Stimulated activated CD8-positive, alpha-beta memory T cell treated with anti-CD3 and anti-CD28 coated beads, Interleukin-4, amount 100 ng/mL, for 1 hour (primary cell): ENCODE measurements at places on chromosomes 2 and 18.

DNA sequence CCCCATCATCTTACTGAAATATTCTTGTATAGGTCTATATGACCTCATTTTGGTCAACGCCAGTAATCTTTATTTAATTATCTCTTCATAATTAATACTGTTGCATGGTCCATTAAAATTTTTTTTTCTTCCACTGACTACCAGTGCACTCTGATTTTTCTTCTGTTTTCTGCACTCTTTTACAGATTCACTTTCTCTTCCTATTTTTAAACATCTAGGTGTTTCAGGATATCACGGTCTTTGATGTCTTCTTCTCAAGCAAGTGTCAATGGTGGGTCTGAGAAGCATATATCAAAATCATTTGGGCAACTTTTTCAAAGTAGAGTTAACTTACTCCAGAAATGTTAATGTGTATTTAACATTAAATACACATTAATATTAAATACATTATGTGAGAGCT lies 51.4 kb downstream of the CCDC141 start:
- DNase-seq = no peak

DNA sequence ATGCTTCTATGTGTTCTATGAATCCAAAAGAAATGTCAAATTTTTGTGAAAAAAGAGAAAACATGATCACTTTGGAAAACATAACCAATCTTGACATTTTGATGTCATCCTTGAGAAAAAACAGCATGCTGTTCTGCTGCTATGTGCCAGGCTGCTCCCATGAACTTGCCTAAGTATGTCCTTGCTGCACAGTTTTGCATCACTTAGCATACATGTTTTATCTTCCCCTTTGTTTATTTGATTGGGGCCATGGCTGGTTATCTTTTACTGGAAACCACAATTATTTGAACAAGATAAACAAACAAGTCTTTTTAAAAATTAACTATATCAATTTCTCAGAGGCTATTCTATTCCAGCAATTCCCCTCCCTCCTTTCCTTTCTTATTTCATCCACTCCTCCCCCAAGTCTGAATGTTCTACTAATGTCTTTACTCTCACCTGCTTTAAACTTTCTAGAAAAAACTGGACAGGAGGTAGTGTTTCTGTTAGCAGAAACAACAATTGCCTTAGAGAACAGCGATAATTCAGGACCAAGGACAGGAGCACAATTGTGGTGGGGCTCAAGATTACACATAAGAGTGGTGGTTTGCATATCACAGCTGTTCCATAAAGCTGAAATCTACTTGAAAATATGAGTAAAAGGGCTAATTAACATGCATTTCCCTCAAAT lies 6.7 kb downstream of the AOX1 start:
- no peak for DNase-seq

DNA sequence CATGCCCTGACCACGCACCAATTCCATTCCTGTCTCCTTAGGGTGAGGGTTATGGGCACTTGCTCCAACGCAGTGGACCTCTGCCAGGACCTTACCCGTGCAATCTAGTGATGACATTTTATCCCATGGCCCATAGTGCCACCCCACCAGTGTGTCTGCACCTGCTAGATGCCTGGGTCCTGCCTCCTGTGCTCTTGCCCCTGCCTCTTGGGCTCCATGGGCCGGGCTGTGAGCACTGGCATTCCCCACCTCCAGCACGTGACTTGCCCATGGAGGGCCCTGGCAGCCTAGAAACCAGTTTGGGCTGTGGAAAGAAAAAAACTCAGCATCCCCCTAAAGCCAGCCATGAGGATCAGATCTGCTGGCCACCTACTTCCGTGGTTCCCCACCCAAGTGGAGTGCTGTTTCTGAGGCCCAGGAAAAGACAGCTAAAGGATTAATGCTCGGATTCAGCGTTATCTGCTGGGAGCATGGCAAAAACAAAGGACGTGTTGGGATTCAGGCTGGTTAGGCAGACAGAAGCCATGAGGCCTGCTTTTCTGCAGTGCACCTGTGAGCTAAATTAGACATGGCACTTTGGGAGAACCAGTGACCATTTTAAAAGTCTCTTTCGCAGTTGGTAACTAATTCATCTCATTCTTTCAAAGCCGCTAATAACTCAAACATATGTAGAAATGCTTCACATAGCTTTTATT lies 129.2 kb downstream of the ALPK2 start:
- no peak for DNase-seq

GRCh38 chr18:3219241-3219630 lies 532 bp downstream of the MYOM1 start:
- no peak for DNase-seq

- no peak for DNase-seq
Measured at GRCh38 chr2:167862782-167863181, 384.6 kb downstream of the STK39 start.

DNA sequence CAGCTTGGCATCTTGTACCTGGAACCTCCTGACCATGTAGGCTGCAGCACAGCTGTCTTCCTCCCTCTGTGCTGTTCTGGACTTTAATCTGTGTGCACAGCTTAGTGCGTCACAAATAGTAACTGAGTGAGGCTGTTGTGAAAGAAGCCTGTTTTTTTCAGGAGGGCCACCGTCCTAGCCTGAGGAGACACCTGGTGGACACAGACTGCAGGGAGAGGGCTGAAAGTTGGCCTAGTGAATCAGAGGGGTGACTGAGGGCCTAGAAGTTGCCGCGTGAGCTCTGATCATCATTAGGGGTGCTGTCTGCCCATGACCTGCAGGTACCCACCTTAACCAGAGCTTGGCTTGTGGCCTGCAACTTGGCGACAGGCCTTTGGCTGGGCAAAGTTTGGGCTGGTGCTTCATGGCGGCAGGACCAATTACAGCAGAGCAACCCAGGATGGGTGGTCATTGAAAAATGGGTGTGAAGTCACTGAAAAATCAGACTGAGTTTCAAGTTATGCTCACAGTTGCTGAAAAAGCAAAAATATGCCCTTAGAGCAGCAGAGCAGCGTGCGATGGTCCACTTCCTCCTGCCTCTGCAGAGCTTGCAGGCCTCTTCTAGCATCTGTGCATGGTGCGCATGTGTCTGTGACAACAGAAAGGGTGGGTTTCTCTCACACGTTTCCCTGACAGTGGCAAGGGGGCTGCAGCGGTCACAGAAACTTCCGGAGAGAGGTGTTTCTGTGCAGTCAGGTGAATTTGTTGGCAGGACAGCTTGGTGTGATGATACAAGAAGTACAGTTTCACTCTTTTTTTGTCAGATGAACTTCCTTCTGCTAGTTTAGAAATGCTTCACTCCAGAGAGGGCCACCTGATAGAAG lies 9.6 kb downstream of the GDF7 start:
- no peak for DNase-seq

DNA sequence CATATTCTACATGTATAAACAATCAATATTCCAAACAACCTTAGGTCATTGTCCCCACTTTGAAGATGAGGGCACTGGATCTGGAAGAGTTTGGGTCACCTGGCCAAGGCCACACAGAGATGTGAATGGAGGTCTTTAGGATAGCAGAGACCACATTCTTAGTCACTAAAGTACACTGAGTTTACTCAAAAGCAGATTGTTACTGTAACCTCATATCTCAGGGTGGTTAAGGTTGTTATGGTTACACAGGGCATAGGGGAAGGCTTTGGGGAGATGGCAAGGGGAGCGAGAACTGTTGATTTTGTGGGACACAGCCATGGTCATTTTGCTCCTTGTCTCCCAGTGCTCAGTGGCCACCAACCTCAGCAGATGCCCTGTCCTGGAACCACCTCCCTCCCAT lies 109.4 kb downstream of the GATA6 start:
- no peak for DNase-seq

DNA sequence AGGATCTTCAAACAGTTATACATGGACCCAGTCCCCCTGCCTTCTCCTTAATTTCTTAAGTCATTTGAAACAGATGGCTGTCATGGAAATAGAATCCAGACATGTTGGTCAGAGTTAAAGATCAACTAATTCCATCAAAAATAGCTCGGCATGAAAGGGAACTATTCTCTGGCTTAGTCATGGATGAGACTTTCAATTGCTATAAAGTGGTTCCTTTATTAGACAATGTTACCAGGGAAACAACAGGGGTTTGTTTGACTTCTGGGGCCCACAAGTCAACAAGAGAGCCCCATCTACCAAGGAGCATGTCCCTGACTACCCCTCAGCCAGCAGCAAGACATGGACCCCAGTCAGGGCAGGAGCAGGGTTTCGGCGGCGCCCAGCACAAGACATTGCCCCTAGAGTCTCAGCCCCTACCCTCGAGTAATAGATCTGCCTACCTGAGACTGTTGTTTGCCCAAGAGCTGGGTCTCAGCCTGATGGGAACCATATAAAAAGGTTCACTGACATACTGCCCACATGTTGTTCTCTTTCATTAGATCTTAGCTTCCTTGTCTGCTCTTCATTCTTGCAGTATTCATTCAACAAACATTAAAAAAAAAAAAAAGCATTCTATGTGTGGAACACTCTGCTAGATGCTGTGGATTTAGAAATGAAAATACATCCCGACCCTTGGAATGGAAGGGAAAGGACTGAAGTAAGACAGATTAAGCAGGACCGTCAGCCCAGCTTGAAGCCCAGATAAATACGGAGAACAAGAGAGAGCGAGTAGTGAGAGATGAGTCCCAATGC lies 4.6 kb downstream of the TTR start:
- DNase-seq = no peak

- no peak for DNase-seq
Measured at GRCh38 chr18:5853253-5853652, 42.1 kb downstream of the TMEM200C start.

GRCh38 chr2:235446082-235446481 lies 47.8 kb upstream of the AGAP1 start:
- DNase-seq = no peak

GRCh38 chr2:27118525-27119329 lies at the start of gene CGREF1:
CGREF1 (minus strand) TSS chr2:27119128; CDS start chr2:27104366, 14,762 bp downstream.
- DNase-seq = no peak

DNA sequence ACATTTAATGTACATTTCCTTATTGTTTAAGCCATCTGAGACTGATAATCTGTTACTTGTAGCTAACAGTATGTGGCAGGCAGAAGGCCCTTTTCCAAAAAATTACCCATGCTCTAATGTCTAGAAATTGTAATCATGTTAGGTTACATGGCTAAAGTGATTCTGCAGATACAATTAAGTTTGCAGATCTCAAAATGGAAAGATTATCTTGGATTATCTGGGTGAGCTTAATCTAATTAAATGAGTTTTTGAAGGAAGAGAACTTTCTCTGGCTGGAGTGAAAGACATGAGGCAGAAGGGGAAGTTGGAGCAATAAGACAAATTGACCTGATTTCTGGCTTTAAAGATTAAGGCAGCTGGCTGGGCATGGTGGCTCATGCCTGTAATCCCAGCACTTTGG lies 76.3 kb downstream of the MBD2 start:
- no peak for DNase-seq

GRCh38 chr2:128560718-128561117 lies 242.1 kb upstream of the HS6ST1 start:
- DNase-seq = no peak

- no peak for DNase-seq
Measured at GRCh38 chr2:53787614-53788289, 908 bp downstream of the ERLEC1 start.

- DNase-seq = no peak
Measured at GRCh38 chr2:5798084-5798483, 105.9 kb downstream of the SOX11 start.

- DNase-seq = no peak
Measured at GRCh38 chr2:119486196-119486827, 38.0 kb downstream of the SCTR start.

DNA sequence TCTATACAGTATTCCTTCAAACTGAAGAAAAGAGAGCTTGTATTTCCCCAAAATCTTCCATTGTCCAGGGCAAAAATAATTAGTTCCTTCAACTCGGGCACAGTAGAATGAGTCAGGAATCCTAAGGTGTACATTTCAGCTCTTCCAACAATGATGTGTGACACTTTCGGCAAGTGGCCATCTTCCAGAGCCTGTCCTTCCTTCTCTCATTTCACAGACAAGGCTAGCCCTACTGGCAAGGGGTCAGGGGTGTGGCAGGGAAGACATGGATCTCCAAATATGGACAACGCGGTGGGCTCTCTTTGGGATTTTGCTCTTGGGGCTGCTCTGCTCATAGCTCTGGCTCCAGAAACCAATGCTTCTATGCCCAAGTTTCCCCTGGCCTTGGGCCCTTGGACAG lies 6.0 kb downstream of the B4GALT6 start:
- DNase-seq = no peak

DNA sequence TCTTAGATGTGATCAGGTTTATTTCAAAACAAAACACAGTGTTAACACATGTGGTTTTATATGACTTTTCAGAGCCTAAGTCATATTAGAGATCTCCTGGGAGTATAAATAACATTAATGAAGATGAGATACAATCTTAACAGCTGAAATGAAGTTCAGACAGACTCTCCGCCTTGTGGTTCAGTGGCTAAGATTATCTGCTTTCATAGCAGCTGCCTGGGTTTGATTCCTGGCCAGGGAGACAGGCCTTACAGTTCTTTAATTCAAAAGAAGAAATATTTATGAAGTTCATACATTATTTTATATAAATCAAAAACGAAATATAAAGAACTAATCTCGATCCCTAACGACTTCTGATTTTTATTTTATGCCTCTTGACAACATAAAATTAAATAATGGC lies 35.2 kb upstream of the TTC32 start:
- no peak for DNase-seq

DNA sequence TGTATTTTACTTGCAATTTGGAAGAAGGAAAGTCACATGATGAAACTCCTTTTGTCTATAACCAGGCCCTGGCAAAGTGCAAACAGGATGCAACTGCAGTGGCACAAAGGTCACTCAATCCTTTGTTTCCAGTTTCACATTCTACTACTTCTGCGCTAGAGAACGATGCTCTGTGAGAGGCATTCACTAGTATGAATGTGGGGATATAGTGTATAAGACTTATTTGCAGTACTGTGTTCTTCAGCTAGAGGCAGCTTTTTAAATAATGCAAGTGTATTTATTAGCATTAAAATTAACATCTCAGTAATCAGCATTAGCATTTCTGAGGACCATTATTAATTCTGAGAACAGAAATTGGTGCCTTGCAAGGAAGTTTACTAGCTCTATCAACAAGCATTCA lies 68.9 kb downstream of the PRPF40A start:
- no peak for DNase-seq

DNA sequence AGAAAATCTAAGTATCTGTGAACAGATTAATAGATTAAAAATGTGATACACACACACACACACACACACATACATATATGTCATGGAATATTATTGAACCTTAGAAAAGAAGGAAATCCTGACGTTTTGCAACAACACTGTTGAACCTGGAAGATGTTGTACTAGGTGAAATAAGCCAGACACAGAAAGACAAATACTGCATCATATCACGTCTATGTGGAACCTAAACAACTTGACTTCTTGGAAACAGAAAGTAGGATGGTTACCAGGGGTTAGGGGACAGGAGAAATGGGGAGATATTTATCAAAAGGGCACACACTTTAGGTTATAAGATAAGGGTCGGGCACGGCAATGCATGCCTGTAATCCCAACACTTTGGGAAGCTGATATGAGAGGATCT lies 698.4 kb upstream of the ID2 start:
- no peak for DNase-seq
